ENCODE measurements at places on chromosomes 1 and 21.

- no peak for DNase-seq
These were observed 4.2 kb downstream of the SPATA21 start for GRCh38 chr1:16433030-16433429.

DNA sequence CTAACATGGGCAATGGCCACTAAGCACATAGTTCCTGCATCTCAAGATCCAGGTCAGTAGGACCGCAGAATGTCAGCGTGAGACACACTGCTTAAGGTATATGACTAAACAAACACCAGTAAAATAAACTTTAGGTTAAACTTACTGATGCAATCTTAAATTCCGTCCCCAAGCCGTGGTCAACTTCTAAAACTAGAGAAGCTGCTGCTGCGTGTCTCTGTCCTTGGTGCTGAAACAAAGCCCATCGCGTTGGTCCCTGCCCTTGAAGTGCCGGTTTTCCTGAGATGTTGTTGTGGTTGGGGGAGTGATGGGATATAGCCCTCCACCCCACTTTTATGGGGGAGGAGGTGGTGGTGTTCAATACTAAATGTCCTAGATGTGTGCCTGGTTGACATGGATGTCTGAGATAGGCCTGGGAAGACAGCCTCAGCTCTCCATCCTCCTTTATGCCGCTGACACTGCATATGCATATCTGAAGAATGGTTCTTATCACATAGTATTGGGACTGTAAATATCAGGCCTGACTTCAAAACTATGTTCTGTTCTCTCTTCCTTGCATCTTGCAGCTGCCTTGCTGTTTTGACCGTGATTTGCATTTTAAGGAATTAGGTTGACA, 72.0 kb upstream of the KCNA3 start:
- DNase-seq, result peak; percentile 65

DNA sequence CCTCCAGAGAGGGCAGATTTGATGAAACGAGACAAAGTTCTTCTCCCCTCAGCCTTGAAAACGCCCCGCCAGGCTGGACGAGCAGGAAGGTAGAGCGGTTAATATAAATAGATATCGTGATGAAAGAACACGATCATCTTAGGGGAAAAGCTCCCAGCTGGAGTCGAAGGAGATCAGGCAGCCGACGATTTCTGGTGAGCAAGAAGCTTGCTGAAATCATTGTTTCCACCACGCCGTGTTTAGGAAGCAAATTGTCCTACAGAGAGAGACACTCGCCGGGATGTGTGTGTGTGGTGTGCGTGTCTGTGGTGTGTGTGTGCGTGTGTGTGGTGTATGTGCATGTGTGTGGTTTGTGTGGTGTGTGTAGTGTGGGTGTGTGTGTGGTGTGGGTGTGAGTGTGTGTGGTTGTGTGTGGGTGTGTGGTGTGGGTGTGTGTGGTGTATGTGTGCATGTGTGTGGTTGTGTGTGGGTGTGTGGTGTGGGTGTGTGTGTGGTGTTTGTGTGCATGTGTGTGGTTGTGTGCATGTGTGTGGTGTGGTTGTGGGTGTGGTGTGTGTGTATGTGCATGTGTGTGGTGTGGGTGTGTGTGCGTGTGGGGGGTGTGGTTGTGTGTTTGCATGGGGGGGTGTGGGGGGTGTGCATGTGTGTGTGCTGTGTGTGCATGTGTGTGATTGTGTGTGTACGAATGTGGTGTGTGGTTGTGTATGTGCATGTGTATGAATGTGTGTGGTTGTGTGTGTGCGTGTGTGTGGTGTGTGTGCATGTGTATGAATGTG, 44.9 kb upstream of the ARHGEF16 start:
- DNase-seq, result no peak

GRCh38 chr1:108865316-108865910, 8.5 kb upstream of the AKNAD1 start:
- DNase-seq, result no peak

GRCh38 chr1:155706139-155706538, 17.2 kb downstream of the DAP3 start:
- DNase-seq, result no peak

GRCh38 chr1:54537611-54538010, 10.4 kb upstream of the ACOT11 start:
- DNase-seq, result no peak

- DNase-seq, result no peak
These were observed 47.6 kb upstream of the POFUT2 start for GRCh38 chr21:45335151-45335760.

- DNase-seq, result no peak
These were observed 59.1 kb downstream of the NME7 start for GRCh38 chr1:169308313-169309039.

- no peak for DNase-seq
These were observed 240.2 kb downstream of the LMO4 start for GRCh38 chr1:87568911-87569310.

DNA sequence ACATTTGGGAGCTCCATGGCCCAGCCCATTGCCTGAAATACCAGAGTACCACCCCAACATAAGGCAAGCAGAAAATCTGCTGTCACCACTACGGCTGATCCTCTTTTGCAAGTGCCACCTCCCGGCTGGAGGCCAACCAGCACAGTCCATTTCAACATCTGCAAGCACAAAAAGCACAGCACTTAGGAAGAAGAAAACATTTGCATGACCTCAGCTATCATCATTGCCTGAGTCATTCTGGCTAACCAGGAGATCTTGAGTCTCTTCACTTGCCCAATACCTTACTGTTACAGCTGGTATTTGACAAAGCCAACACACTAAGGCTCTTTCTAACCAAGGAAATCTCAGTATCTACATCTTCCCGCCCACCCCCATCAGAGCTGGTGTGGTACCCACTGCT, 55.9 kb downstream of the NEK7 start:
- DNase-seq, result no peak

- no peak for DNase-seq
These were observed 356.4 kb downstream of the DISC1 start for GRCh38 chr1:231982871-231983587.

DNA sequence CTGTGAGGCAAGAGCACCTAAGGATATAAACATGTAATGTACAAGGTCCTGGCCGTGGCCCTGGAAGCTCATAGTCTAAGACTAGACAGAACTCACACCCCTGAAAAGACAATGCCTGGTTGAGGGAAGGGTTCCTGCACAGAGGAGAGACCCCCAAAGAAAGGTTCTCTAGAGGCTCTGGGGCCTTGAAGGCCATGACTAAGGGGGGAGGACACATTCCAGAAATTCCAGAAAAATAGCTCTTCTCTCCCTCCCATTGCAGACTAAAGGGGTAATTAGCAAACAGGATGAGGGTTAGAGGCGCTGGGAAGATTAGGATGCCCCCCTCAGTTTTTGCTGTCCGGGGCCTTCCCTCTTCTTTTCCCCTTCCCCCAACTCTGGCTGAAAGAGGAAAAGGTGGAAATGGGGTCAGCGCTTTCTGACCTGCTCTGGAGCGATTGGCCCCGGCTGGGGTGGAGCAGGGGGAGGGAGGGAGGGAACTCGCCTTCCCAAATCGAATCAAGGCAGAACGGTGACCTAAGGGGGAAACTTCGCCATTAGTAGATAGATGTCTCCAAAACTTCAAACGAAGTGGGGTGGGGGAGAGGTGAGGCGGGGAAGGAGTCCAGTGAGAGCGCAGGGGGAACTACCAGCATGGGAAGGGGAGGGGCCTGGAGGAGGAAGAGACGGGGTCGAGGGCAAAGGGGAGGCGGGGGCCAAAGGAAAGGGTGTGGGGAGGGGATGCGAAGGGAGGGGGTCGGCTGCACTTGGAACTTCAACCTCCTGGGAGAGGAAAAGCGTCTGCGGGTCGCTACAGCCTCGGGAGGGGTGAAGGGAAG, 11.8 kb downstream of the PAX7 start:
- no peak for DNase-seq

DNA sequence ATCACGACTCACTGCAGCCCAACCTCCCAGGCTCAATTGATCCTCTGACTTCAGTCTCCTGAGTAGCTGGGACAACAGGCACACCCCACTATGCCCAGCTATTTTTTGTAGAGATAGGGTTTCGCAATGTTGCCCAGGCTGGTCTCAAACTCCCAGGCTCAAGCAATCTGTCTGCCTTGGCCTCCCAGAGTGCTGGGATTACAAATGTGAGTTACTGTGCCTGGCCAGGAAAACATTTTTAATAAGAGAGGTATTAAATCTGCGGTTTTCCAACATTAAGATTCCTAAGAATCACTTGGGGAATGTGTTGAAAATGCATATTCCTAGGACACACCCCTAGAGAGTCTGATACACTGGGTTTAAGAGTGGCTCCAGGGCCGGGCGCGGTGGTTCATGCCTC, 8.7 kb downstream of the CSF1 start:
- no peak for DNase-seq

GRCh38 chr1:54696262-54696661, 19.4 kb upstream of the TTC4 start:
- DNase-seq, result no peak

- DNase-seq, result no peak
These were observed 39.3 kb downstream of the NCF2 start for GRCh38 chr1:183550915-183551314.

DNA sequence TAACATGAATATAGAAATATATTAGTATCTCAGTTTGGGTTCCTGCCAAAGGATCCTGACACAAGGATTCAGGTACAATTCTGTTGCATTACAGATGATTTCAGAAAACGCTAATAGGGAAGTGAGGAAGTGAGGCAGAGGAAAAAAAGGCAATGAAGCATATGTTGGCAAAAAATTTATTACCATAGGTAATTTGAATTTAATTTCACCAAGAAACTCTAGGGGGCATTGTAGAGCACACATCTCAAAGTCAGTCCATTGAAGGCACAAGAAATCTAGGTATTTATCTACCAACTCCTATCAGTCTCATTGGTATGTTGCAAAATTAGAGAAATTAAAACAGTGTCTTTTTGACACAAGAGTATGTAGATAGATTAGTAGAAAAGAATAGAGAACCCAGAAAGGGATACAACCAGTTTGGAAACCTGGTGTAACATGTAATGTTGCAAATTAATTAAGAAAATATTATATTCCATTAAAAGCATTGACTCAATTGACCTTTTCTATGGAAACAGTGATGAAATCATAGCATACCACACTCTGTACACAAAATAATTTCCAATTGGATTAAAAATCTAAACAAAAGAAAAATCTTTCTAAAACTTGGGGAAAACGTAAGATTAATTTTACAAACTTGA, 104.9 kb upstream of the SNX7 start:
- DNase-seq, result no peak

- no peak for DNase-seq
These were observed 107.7 kb downstream of the KIAA0319L start for GRCh38 chr1:35449334-35450008.

GRCh38 chr1:62368989-62369388, 49.8 kb upstream of the KANK4 start:
- no peak for DNase-seq

GRCh38 chr21:42395302-42395701, 550 bp downstream of the TMPRSS3 start:
- DNase-seq, result no peak

Data from hematopoietic multipotent progenitor cell (in vitro differentiated cells).